ENCODE measurements at places on chromosomes 12 and 14. TPM values are rescaled to one million over a fixed set of nuclear protein-coding genes. Genes with fewer than 3 reads are reported as not detected.
A peak's percentile ranks its signal among the peaks of the same experiment; 100 is the strongest.

GRCh38 chr12:89571491-89572195, 45.8 kb upstream of the POC1B start:
- DNase-seq = no peak

- DNase-seq = peak; percentile 72
These were observed 15.3 kb upstream of the ADSS1 start for GRCh38 chr14:104708606-104709268.

GRCh38 chr12:45076417-45077026, 25.6 kb upstream of the DBX2 start:
- no peak for DNase-seq

DNA sequence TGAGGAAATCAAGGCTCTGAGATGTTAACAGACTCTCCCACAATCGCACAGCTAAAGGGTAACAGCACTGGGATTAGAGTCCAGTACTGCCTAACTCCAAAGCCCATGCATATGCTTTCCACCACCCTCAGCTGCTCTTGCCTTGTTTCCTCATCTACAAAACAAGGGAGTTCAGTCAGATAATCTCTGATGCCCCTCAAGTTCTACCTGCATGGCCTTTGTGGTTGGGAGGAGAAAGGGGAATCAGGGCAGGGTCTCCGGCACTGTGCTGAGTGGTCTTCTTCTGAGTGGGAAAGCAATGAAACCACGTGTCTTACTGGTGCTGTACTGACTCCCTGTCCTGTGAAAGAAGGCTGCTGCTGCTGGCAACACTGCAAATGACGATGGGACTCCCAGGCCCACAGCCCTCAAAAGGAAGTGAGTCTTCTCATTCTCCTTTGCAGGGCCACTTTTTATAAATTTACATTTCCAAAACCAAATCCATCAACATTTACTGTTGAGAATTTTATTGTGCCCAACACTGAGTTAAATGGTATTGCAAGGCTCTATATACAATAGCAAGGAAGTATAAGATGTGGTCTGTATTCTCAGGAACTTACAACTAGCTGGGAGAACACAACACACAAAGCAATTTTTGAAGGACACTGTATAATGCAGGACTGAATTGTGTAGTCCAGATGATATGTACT, 19.7 kb upstream of the DUSP16 start:
- no peak for DNase-seq

DNA sequence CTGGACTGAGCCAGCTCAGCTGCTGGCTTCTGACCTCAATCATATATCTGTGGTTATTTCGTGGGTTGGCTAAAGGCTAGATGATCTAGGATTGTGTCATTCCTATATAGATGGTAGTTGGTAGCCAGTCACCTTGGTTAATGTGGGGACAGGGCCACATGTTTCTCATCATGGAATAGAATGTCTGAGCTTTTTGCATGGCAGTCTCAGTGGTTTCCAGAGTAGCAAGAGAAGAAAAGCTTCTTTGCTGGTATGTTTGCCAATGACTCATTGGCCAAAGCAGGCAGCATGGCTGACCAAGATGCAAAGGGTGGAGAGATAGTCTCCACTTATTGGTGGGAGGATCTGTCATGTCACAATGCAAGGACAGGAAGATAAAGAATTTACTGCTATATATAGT, 746.4 kb upstream of the FLRT2 start:
- no peak for DNase-seq

- DNase-seq = no peak
These were observed 27.2 kb upstream of the ALG10B start for GRCh38 chr12:38289396-38289795.

Gene NID2
- polyA plus RNA-seq = not detected

Gene GPR137C
- polyA plus RNA-seq = 5.1 TPM

Data from muscle of arm (tissue), 14 donors.